Stimulated activated CD4-positive, alpha-beta T cell treated with anti-CD3 and anti-CD28 coated beads, TNF-alpha, amount 100 ng/mL, for 48 hours (primary cell): ENCODE measurements at places on chromosomes 2 and 18.

DNA sequence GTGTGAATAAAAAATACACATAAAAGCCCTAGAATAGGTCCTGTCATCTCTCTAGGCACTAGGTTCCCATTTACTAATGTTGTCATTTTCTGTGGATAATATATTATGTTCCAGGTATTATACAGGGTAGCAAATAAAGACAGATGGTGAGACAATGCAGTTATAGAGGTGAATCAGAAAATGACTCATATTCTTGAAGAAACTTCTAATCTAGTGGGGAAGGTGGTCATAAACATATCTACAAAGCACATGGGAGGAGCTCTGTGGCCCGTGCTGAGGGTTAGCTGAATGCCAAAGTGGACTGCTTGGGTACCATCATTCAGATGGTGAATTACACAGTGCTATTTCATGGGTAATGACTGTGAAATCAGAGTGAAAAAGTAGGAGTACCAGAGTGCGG, 700.9 kb downstream of the ERBB4 start:
- DNase-seq: no peak

- no peak for DNase-seq
Measured at GRCh38 chr2:109450574-109451273, 163.0 kb downstream of the SEPTIN10 start.

DNA sequence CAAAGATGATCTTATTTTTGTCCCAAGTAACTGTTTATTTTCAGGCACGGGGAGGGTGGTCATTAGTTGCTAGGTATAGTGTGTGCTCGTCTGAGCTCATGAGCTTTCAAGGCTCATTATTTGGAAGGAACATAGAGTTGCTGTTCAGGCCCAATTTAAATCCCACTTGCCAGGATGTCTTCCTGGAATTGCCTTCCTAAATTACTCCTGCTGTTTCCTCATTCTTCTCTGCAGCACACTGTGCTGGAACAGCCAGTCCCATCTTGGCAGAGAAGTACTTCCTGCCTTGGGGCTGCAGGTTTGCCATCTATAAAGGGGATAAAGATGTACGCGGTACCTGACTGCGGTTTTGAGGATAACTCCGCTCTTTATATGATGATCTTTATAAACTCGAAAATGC, 37.3 kb downstream of the GREB1 start:
- DNase-seq: no peak

DNA sequence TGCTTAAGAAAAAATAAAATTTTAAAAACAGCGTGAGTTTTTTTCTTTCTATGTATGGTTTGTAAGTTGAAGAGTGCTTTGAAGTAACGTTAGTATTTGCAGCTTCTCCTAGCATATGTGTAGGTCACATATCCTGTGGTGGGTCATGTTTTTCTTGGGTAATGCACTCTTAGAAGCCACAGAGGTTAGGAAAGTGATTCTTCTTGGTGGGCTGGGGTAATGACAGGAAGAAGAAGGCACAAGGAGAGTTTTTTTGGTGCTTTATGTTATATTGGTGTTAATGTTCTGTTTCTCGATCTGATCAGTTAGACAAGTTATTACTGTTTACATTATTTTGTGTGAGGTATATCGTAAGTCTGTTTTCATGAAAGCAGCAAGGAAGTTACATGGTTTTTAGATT, 109.0 kb downstream of the ICA1L start:
- DNase-seq: no peak

DNA sequence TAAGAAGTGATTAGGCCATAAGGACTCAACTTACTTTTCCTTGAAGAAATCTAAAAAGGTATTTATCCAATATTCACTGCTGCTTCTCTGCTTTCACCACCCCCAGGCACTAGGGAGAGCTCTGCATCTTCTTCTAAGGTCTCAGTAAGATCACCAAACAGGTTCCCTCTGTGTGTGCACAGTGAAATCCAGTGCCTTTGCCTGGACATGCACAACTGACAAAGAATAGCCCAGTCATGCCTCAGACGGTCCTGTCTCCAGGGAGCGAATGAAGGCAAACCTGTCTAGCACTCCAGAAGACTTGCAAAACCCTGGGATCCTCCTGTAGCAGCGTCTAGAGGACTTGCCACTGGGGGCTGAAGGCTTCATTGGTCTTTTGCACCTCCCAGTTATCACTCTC, 344.5 kb upstream of the LRATD1 start:
- no peak for DNase-seq

GRCh38 chr2:68231061-68231372, 21.3 kb downstream of the PPP3R1 start:
- no peak for DNase-seq

- DNase-seq: no peak
Measured at GRCh38 chr2:84393829-84394228, 65.3 kb downstream of the SUCLG1 start.
